ENCODE measurements at places on chromosomes 2 and 18.

DNA sequence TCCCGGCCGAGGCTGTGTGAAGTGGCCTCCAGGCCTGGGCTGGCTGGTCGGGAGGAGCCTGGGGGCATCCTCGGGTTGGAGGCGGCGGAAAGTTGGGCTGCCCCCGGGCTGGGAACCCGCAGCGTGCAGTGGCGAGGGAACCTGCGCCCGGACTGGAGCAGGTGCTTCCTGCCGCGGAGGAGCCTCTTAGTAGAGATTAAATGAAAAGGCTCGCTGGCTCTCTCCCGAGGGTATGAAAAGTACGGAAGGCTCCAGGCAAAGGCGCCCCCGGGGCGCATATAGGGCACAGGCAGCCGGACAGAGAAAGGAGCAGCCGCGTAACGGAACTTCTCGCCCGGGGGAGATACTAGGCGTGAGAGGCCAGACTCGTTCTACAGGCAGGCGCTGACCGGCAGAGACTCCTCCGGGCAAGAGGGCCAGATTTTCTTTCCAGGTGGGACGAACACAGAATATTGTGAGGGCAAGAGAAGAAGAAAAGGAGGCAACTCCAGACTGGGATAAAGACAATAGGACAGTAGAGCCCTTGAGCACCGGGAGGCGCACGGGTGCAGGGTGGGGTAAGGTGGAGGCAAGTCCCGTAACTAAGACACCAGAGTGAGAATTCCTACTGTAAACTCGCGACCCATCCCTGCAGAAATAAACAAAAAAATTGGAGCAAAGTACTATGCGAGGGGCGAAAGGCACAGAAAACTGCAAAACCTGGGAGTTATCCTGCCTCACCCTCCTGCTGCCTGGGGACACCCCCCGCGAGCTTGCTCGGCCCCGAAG, 816 bp downstream of the CDH2 start:
- no peak for DNase-seq

DNA sequence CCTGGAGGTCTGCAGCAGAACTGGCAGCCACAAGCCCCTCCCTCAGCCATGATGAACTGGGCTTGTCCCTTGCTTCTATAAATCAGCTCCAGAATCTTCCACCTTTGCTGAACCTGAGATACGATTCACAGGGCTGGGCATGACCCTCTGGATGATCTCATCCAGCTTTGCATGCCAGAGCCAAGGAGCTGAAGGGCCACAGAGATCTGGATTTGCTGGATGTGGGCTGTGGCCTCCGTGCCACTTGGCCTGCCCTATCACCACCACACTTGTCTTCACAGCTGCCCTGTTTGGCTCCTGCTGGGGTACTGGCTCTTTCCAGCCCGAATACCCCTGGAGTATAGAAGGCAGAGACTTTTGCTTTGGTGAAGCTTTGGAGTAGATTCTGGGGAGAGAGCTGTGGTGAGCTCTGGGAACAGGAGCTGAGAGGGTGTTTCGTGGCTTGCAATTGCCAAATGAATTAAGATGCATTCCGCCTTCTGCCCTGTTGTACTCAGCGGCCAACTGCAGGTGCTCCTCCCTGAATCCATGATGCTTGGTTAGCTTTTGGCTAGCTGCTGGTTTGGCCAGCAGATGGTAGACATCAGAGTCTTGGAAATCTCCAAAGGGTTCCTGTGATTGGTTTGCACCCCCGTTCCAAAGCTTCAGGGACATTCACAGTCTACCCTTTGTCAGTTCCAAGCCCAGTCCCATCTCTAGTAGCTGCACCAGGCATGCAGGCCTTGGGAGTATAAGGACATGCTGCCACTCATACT, 30.9 kb upstream of the GIGYF2 start:
- DNase-seq = no peak

DNA sequence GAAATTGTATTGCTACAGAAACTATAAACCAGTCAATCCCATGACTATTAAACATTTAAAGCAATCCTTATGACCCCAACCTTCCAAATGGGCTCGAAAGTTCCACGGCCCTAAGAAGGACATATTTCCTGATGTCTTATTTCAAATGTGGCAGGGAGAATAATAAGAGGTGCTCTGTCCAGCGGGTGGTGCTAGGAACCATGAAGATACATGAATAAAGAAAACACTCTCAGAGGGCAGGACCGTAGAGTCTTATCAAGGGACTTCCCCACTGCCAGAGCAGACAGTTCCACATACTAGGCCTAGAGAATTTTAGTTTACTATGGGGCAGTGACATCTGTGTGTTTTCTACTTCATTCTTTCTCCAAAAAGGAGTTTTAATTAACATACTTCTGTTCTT, 187.1 kb upstream of the PIK3C3 start:
- DNase-seq = no peak

- no peak for DNase-seq
Measured at GRCh38 chr2:137838255-137839092, 125.8 kb upstream of the HNMT start.

- no peak for DNase-seq
Measured at GRCh38 chr2:238495422-238495821, 68.7 kb downstream of the ASB1 start.

DNA sequence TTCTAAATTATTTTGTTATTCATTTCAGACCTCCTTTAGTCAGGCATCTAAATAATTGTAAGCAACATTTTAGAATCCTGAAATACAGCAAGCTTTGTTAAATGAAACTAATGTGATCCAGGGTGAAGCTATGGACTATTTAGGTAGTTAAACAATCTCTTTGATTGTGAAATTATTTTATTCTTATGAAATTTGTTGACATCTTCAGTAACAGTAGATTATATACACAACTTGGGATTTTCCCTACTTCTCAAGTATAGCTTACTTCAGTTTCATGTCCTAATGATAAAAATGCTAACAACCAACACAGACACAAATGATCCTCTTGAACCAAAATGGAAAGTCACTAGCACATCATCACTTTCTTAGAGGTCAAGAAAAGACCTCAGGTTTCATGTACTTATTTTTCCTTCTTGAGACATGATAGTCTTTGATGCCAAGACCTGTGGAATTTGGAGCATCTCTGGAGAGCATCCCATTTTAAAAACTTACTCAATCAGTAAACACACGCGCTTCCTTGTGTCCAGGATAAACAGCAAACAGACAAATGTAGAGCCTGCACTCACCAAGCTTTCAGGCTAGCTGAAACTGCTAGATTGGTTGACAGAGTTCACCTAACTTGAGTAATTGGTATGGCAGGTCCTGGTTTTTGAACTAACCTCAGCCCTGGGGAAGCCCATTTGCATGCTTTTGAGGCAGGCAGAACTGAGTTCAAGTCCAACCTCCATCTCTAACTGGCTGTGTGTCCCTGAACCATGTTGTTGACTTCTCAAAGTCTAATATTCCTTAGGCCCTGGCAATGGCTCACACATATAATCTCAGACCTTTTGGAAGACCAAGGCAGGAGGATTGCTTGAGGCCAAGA, 47.8 kb downstream of the KCTD18 start:
- no peak for DNase-seq

- DNase-seq = no peak
Measured at GRCh38 chr2:109014476-109014875, 25.5 kb upstream of the EDAR start.

GRCh38 chr2:189083606-189084005, 96.0 kb downstream of the COL5A2 start:
- DNase-seq = no peak

GRCh38 chr18:21267400-21267799, 25.4 kb downstream of the GREB1L start:
- no peak for DNase-seq

DNA sequence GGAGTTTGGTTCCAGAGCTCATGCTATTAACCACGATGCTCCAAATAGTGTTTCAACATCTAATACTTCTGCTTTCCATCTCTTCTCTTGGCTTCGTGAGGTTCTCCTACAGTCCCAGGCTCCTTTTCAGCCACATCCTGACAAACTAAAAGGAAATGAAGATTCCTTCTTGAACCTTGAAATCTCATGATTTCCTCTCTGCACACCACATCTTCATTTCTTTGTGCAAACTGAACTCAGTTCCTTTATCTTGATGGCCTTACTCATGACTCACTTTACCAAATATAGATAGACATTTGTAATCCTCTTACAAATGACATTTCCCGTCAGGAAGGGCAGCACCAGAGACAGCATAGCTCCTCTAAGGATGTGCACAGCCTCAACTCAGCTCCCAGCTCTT, 50.0 kb upstream of the ITGA4 start:
- no peak for DNase-seq

DNA sequence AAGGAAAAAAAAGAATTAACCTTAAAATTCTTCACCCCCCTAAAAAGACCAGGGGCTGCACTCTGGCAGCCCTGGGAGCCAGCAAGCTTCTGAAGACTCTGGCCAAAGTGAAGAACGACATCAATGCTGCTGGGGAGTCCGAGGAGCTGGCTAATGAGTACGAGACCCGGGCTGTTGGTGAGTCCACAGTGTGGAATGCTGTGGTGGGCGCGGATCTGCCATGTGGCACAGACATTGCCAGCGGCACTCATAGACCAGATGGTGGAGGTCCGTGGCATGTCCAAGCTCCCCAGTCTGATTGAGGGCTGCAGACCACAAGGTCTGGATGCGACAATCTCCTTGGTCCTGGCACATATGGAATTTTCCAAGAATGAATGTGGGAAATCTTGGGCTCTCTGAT, 47.4 kb downstream of the TRPM8 start:
- DNase-seq = no peak

GRCh38 chr2:72096181-72096580, 51.5 kb downstream of the CYP26B1 start:
- no peak for DNase-seq

GRCh38 chr2:203853271-203853670, 14.3 kb upstream of the CTLA4 start:
- DNase-seq = no peak

- DNase-seq = peak; percentile 25
Measured at GRCh38 chr18:77899972-77900754, 650.5 kb downstream of the GALR1 start.

GRCh38 chr2:109317471-109318095, 188.6 kb downstream of the SH3RF3 start:
- DNase-seq = no peak

- DNase-seq = no peak
Measured at GRCh38 chr2:64258566-64258965, 114.3 kb upstream of the PELI1 start.

DNA sequence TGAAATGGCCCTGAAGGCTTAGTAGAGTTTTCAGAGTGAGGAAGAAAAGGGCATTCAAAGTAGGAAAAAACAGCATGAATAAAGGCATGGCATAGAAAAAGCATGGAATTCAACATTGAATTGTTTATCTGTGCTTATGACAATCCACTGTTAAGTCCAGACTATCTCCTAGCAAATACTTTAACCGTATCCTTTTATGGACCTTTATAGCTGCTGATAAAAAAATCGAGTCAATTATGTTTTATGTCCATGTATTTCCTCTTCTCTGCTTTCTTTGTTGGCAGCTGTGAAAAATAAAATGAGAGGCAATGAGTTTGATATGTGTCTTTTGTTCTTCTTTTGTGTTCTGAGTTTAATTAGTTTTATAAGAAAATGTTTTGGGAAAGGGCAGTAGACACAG, 70.4 kb downstream of the TDRD15 start:
- no peak for DNase-seq

- no peak for DNase-seq
Measured at GRCh38 chr18:45320724-45321123, 294.6 kb upstream of the SLC14A2 start.

GRCh38 chr2:76187415-76187814, 476.7 kb upstream of the GCFC2 start:
- DNase-seq = no peak

DNA sequence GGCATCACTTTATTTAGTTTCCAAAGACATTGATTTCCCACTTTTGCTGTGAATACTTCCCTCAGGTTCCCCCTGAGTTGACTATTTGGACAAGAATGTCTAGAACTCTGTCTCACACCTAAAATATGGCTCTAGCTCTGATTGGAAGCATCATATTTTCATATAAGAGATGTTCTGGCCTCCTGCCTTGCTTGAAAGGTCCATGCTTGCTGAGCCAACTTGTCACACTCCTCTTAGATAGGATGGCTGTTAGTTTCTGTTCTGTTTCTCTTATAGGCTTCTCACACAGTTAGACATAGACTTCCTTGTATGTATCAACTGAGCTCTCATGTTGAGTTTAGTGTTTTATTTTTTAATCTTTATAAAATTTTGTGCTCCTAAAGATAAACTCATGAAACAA, 87.1 kb downstream of the CNTNAP5 start:
- DNase-seq = no peak

DNA sequence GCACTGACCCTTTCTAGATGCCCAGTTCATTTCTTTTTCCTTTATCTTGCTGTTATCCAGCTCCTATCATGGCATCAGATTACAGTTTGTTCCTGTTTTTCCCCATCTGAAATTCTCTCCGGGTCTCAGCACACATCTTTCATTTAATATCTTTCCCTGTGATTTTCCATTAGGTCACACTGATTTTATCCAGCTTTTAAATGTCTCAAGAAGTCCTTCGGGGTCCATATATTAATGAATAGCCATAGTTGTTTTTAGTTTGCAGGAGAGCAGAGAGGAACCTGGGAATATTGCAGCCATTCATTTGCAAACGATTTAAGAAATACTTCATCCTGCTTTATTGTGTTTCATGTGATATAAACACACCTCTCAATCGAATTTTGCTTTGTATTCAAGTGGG, 374.2 kb downstream of the TDRD15 start:
- no peak for DNase-seq

DNA sequence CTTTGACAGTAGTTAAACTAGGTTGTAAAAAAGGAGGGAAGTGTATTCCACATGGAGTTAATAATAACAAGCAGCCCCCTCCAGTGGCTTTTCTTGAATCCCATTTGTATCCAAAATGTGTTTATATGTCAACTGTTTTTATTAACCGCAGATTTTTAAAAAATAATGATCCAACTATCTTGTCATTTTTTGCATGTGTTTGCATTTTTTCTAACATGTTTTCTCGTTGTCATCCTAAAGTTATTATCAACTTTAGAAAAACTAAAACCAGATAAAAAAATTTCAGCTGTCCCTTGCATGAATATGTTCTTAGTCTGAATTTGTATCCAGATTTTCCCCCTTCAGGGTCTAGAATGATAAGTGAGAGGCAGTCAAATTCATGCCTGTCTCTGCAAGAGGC, 1063.3 kb downstream of the BCL11A start:
- DNase-seq = no peak

- no peak for DNase-seq
Measured at GRCh38 chr2:158845859-158846258, 50.7 kb downstream of the DAPL1 start.
